Skin of body (tissue), 3 donors: ENCODE measurements at places on chromosomes 2 and 18. TPM values are rescaled to one million over a fixed set of nuclear protein-coding genes. Genes with fewer than 3 reads are reported as not detected.

- DNase-seq: peak; percentile 34
Measured at GRCh38 chr2:28080911-28081310, 190.4 kb downstream of the BABAM2 start.

DNA sequence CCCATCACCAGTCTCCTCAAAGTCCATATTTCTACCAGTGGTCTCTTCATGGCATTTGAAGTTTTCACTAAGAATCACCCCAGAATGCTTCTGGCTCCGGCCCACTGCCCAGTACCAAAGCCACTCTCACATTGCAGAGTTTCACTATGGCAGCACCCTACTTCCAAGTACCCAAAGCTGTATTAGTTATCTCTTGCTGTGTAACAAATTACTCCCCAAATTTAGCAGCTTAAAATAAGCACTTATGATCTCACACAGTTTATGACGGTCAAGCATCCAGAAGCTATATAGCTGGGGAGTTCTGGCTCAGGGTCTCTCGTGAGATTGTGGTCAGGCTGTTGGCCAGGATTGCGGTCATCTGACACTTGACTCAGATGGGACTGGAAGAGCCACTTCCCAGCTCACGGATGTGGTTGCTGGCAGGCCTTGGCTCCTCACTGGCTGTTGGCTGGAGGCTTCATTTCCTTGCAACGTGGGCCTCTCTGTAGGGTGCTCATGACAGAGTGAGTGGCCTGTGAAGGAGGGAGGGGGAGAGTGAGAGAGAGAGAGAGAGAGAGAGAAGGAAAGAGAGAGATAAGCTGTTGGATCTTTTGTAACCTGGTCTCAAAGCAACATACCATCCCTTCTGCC lies 189.5 kb downstream of the CTIF start:
- DNase-seq: no peak

GRCh38 chr2:178018141-178018540 lies 54.4 kb downstream of the PDE11A start:
- no peak for DNase-seq

SERPINB8 gene
- total RNA-seq: 12.4 TPM

HOXD1 gene
- total RNA-seq: 0.30 TPM

CKAP2L gene
- 6.0 TPM for total RNA-seq

ACMSD gene
- not detected for total RNA-seq

DNA sequence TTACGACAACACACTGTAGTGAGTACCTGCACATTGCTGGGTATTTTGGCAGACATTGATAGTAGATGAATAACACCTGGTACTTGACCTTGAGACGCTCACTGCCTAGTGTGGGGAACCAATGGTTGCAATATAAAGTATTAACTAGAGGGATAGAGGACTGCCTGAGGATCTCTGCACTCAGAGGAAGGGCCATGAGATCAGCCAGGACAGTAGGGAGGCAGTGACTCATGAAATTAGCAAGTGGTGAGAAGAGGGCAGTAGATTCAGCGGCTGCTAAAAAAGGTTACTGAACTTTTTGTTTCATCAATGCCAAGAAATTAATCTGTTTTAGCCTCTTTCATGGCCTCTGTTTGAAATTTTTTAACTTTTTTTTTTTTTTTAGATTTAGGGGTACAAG lies 250.8 kb upstream of the TCF4 start:
- DNase-seq: no peak

DNA sequence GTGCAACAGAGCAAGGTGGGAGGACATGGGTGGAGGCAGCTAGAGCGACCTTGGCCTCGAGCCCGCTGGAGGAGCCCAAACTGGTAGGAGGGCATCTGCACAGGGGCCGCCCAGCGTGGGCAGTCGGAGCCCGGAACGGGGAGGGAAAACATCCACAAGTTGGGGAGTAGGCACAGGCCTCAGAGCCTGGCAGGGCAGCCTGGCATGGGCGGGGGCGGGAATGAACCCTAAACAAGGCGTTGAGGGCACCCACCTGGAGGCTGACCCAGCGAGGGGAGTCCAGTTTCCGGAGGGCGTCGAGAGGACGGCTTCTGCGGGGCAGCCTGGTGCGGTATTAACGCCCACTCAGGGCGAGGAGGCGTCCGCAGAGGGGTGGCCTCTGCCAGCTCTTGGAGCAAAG lies 129.9 kb downstream of the L3MBTL4 start:
- no peak for DNase-seq

GRCh38 chr2:208065476-208065875 lies 40.1 kb upstream of the PLEKHM3 start:
- DNase-seq: no peak

DNA sequence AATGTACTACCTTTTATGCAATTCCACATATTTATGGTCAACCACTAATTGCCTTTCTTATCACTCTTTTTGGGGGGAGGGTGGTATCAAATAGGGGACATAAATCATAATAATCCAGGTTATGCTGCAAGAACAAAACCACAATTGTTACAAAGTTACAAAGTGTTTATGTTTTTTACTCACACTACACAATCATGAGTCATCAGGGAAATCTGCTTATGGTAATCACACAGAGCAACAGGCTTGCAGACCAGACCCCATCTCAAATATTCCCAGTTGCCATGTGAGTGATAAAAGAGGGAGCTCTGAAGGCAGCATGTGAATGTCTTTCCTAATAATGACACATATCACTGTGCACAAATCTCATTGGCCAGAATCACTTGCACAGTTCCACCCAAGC lies 304.7 kb upstream of the TMEFF2 start:
- DNase-seq: no peak

DNA sequence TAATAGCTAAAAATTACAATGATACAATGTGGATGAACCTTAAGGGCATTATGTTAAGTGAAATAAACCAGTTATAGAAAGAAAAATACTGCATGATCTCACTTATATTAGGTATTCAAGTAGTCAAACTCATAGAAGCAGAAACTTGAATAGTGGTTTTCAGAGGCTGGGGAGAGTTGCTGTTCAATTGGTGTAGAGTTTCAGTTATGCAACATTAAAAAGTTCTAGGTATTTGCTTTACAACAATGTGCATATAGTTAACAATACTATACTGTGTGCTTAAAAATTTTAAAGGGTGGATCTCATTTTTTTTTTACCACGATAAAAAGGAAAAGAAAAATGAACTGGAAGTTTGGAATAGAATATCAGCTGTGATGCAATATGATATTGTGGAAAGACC lies 479.1 kb downstream of the SPAG16 start:
- DNase-seq: no peak

- no peak for DNase-seq
Measured at GRCh38 chr2:44246436-44246835, 28.8 kb upstream of the SLC3A1 start.

TRIM43B gene
- not detected for total RNA-seq

KATNAL2 gene
- 6.3 TPM for total RNA-seq

GRCh38 chr2:7288484-7288883 lies 371.3 kb downstream of the RNF144A start:
- no peak for DNase-seq

ELOA2 gene
- not detected for total RNA-seq

DNA sequence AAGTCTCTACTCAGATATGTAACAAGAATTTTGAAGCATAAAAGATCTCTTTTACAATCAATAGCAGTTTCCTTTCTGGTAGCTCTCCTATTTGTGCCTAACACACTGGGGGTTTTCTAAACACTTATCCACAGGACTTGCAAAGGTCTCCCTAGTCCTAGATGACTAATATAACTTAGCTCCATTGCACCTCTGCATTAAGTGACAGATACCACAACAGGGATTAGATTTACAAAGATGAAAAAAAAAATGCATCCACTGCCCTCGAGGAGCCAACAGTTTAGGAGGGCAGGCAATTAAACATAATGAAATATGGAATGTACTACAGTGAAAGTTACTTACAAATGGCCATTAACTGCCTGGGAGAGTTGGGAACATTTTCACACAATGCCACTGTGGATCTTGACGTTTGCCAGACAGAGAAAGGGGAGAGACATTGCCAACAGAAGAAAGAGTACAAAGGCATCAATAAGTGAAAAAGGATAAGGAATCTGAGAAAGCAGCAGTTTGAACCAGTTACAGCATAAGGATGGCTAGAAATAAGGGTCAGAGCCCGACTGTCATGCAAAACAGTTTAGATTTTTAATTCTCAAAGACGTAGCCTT lies 14.3 kb downstream of the PPP3R1 start:
- DNase-seq: no peak

ACOXL gene
- 0.30 TPM for total RNA-seq

ZBTB7C gene
- total RNA-seq: 6.3 TPM

DNA sequence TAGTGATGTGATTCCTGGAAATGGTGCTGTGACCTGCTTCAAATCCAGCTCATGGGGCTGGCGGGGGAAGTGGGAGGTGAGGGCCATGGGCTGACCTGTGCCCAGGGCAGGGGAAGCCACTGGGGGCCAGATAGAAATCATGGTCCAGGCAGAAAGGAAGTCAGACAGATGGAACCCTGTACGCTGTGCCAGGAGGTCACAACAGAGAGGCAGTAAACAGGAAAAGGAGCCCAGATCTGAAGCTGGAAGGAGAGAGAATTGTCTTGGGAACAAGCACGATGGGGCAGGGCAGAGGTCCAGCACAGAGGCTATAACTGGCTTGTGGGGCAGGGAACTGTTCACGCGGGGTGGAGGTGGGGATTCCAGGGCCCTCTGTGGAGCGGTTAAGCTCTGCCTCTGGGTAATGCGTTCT lies 76.0 kb downstream of the RNF144A start:
- no peak for DNase-seq

- DNase-seq: peak; percentile 42
Measured at GRCh38 chr2:84972207-84972783, 1.3 kb downstream of the KCMF1 start.

SP110 gene
- 12.2 TPM for total RNA-seq
